NCI-H446 (cell line): ENCODE measurements at places on chromosomes 5 and 9.

- DNase-seq: peak; percentile 89
Observed at GRCh38 chr5:38193015-38193581, 65.3 kb upstream of the EGFLAM start.

GRCh38 chr9:71761938-71762353, 6.4 kb downstream of the CEMIP2 start:
- DNase-seq: no peak

DNA sequence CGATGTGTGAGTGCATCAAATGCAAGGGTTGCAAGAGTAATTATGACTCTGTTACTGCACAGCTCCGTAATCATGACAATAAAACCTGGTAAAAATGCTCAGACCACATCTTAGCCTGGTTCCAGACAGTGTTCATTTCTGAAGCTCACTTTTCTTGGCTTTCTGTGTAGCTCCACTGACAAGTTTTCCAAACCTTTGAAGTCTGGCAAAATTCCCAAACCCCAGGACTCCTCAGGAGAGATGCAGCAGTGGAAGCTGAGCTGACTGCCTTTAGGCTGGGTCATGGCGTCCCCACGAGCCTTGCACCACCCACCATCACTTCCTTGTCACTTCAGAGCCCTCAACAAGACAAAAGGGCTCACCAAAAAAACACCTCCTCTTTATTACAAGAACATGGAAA, 131.6 kb upstream of the TAS2R1 start:
- DNase-seq: peak; percentile 33

DNA sequence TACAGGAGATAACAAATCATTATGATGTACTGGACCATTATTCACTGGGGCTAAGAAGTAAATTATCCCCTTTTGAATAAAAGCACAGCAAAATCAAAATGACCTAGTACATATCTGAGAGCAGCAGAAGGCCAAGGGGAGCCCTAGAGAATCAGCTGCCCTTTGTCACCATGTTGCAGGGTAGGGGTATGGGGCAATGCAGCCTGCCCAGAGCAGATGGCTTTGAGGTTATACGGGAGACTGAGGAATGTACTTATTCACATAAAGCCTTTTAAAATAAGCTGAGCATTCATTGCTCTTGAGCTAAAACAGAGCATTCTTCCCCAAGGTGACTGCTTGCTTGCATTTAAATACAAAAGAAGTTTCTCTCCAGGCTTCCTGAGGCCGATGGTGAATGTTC, 2.6 kb upstream of the TNFAIP8 start:
- DNase-seq: no peak

DNA sequence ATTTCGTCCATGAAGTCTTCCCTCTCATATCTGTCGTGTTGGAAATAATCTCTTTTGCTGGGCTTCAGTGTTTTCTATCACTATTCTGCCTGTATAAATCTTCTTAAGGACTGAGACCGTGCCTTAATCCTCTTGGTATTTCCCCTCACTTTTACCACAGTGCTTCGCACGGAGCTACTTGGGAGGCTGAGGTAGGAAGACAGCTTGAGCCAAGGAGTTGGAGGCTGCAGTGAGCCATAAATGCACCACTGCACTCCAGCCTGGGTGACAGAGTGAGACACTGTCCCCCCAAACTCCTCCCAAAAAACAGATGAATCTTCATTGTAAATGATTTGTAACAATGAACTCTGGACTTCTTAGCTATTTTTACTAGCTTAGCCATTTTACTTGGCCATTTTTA, 57.8 kb downstream of the PHAX start:
- no peak for DNase-seq

GRCh38 chr9:128316421-128316820, 5.8 kb downstream of the TRUB2 start:
- DNase-seq: no peak

DNA sequence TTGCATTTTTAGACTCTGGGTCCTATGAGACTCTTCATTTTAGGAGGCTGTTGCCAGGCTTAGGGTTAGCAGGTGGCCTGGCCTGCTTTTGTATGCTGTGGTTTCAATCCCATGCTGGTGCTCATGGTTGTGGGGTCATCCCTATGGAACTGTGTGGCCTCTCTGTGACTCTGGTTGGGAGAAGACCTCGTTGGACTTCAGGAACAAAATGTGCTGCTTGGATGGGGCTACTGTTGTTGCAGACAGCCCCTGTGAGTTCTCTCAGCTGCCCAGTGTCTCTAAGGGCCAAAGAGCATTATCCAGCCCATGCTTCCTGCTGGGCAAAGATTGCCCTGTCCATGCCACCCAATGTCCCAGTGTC, 169.5 kb upstream of the S1PR3 start:
- no peak for DNase-seq

DNA sequence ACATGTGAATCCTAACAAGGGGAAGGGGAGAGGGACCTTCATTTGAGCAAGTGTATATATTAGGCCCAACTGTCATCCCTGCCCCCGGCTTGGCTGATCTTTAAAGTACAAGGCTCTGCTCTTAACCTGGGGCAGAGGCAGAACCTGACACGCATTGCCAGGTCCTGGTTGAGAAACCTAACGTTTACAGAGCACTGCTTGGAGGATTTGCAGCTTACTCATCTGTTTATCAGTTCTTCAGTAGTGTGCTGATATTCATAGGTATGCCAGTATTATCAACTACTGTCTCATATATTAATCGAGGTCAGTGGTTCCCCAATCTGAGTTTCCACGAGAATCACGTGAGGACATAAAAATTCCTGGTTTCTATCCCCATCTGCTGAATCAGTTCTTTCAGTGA, 50.4 kb downstream of the ACO1 start:
- DNase-seq: no peak

GRCh38 chr9:78567693-78568092, 270.8 kb downstream of the PSAT1 start:
- no peak for DNase-seq

DNA sequence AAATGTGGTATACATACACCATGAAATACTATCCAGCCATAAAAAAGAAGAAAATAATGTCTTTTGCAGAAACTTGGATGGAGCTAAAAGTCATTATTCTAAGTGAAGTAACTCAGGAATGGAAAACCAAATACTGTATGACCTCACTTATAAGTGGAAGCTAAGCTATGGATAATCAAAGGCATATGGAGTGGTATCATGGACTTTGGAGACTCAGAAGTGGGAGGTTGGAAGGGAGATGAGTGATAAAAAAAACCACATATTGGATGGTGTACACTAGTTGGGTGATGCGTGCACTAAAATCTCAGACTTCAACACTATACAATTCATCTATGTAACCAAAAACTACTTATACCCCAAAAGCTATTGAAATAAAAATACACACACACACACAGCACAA, 24.5 kb downstream of the ADAMTS12 start:
- DNase-seq: no peak

GRCh38 chr9:2367970-2368369, 253.6 kb upstream of the VLDLR start:
- no peak for DNase-seq

- no peak for DNase-seq
Observed at GRCh38 chr5:158165647-158166046, 306.7 kb upstream of the CLINT1 start.

DNA sequence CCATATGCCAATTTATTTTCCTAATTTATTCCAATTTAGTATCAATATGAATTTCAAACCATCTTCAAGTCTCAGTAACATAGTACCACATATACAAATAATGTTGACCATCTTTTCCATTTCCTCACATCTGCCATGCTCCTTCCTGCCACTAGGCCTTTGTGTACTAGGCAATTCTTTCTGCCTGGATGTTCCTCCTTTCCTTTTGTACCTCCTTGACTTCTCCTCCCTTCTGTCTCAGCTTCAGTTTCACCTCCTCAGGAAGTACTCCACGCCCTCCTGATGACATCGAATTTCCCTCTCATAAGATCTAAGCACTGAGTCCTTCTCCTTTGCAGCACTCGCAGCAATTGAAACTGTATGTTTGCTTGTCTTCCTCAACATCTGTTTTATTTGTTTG, 53.9 kb downstream of the MEF2C start:
- no peak for DNase-seq

DNA sequence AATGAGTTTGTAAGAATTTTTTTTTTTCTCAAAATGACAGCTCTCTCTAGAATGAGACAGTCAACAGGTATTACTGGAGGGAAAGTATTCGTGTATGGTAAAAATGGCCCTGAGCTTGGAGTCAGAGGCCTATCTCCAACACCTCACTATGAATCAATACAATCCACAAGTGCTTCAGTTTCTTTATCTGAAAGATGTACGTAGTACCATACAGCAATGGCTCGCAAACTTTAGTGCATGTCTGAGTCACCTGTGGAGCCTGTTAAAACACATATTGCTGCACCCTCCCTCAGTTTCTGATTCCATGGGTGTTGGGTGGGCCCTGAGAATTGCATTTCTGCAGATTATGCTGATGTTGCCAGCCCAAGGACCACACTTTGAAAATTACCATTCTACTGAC, 44.6 kb downstream of the DMRT2 start:
- no peak for DNase-seq

DNA sequence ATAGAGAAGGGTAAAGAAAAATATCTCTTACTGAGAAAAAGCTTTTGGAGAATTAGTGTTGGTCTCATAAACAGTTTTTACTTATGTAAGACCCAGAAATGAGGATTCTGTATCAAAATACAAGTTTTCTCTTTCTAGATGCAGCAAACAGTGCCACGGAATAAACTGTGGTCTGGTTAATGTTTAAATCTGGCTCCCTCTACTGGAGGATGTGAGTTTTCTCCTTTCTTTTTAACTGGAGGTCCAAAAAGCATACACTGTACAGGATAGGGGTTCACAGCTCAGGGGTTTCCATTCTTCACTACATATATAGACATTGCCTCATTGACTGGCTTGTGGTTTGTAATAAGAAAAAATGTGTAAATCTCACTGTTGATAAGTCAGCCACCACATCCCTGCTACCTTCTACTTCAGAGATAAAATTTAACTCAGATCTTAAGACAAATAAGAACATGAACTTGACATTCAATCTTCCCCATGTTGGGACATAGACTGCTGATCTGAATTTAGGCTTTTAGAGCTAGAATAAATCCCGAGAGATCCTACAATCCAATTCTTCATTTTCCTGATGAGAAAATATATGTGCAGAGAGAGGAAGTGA, 98.9 kb downstream of the CFAP95 start:
- no peak for DNase-seq

- DNase-seq: peak; percentile 83
Observed at GRCh38 chr9:135275571-135276289, 188.3 kb downstream of the OLFM1 start.

GRCh38 chr9:135152614-135153334, 65.3 kb downstream of the OLFM1 start:
- DNase-seq: no peak

DNA sequence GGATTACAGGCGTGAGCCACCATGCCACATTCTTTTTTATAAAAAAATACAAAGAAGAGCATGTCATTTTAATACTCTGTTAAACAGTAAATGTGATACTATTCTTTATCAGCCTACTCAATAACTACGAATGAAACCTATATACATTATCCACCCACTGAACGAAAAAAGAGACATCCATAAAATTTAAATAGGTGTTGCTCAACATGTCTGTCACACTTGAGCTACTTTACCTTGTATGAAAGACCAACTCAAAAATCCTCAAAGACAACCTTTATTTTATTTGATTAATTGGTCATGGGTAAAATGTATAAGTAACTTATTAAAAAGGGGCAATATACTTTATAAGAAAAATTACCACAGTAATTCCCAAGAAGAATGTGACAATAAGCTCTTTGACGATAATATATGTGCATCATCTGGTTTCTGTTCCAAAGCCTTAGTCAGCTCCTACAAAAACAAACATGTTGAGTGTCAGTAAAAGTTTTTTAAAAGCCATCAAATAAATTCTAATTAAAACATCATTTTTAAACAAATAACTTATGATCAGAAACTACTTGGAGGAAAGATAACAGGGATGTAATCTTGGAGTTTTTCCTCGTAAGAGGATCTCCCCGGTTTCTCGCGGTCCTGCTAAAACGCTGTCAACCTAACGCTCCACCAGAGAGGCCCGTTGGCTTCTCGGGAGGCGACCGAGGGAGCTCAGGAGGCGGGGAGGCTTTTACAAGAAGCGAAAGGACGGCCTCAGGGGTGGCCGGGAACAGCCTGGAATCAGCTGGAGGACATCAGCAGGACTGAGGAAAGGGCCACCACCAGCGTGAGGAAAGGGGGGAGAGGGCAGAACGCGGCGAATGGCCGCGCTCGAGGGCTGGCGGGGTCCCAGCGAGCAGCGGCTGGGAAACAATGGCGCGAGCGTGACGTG, 13.5 kb upstream of the ANKRD18B start:
- DNase-seq: peak; percentile 76

GRCh38 chr5:150316320-150316719, 13.6 kb upstream of the ARSI start:
- no peak for DNase-seq
